Mammary microvascular endothelial cell (primary cell): ENCODE measurements at places on chromosomes 1 and 21. TPM values are rescaled to one million over a fixed set of nuclear protein-coding genes. Genes with fewer than 3 reads are reported as not detected.

PARS2 gene
- 2.8 and 5.1 TPM in 2 replicates for total RNA-seq

UMODL1 gene
- total RNA-seq: not detected in 2 replicates

RRP1B gene
- total RNA-seq: 34.6 and 35.0 TPM in 2 replicates

RNU1-2 gene
- under 0.01 TPM in 1 of 2 replicates, not detected in the other for total RNA-seq

RGS16 gene
- 0.07 TPM in 1 of 2 replicates, not detected in the other for total RNA-seq

C8A gene
- not detected in 2 replicates for total RNA-seq

FAM163A gene
- 0.30 and 0.47 TPM in 2 replicates for total RNA-seq

GPR25 gene
- not detected in 2 replicates for total RNA-seq

CLDN14 gene
- 1.9 and 2.7 TPM in 2 replicates for total RNA-seq

LRRC38 gene
- total RNA-seq: 0.40 and 0.54 TPM in 2 replicates

LRRIQ3 gene
- 0.27 and 0.34 TPM in 2 replicates for total RNA-seq

NPHS2 gene
- total RNA-seq: not detected in 2 replicates

OR2L5 gene
- not detected in 2 replicates for total RNA-seq

CADM3 gene
- 0.30 TPM in 1 of 2 replicates, not detected in the other for total RNA-seq

BLACAT1 gene
- 0.05 and 0.07 TPM in 2 replicates for total RNA-seq

EDARADD gene
- total RNA-seq: not detected in 2 replicates

DIRAS3 gene
- total RNA-seq: 0.49 and 0.73 TPM in 2 replicates

TRIM63 gene
- not detected in 2 replicates for total RNA-seq

G0S2 gene
- total RNA-seq: 52.2 and 54.6 TPM in 2 replicates

TAS1R1 gene
- total RNA-seq: 0.10 TPM in 1 of 2 replicates, not detected in the other

FAM110D gene
- total RNA-seq: 3.7 and 4.7 TPM in 2 replicates

ADAMTS5 gene
- under 0.01 and 0.05 TPM in 2 replicates for total RNA-seq

RAB42 gene
- total RNA-seq: 1.4 and 2.1 TPM in 2 replicates
